ENCODE measurements at places on chromosomes 3 and 15. TPM values are rescaled to one million over a fixed set of nuclear protein-coding genes. Genes with fewer than 3 reads are reported as not detected.

The ISLR gene
- total RNA-seq, result 8.9 TPM

The ROPN1 gene
- 0.16 TPM for total RNA-seq

The ASB14 gene
- not detected for total RNA-seq

The OR5K4 gene
- total RNA-seq, result not detected

The ADAMTSL3 gene
- total RNA-seq, result 20.6 TPM

The EFL1 gene
- total RNA-seq, result 38.7 TPM

The SLC35G2 gene
- 14.7 TPM for total RNA-seq

The CHRM5 gene
- total RNA-seq, result 0.47 TPM

The MEIS2 gene
- 151 TPM for total RNA-seq

The PLSCR4 gene
- 7.6 TPM for total RNA-seq

The NECTIN3 gene
- 159 TPM for total RNA-seq

The RTP1 gene
- not detected for total RNA-seq

The ERICH6 gene
- not detected for total RNA-seq

The CCR4 gene
- not detected for total RNA-seq

The RCCD1 gene
- total RNA-seq, result 17.9 TPM

The DPPA2 gene
- not detected for total RNA-seq
